ENCODE measurements at places on chromosomes 5 and 9.

DNA sequence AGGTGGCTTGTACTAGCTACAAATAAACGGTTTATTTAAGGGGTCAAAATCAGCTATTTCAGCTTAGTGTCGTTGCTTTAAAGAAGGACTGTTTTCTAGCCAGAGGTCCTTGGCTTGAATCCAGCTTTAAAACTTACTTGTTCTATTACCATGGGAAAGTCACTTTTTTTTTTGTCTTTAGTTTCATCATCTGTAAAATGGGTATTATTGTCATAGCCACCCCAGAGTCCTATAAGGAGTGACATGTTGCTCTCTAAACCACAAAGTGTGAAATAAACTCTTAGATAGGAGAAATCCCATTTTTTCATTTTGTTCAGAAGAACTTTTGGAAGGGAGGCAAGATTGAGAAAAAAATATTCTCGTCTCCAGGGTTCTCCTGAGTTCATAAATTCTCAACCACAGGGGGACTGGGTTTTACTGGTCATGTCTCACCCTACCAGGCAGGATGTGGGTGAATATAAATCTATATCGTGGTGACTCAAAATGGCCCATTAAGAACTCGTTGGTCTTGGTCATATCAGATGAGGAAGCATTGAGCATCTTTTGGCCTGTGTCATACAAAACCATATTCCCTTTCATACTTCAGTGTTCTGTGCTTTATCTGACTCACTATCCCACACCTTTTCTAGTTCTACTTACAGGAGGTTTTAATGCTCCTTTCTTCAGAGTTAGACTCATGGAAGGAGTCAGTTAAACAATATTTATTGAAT lies 202.7 kb upstream of the NR3C1 start:
- no peak for DNase-seq

- no peak for DNase-seq
These were observed 250.6 kb upstream of the MAP3K1 start for GRCh38 chr5:56564541-56565282.

DNA sequence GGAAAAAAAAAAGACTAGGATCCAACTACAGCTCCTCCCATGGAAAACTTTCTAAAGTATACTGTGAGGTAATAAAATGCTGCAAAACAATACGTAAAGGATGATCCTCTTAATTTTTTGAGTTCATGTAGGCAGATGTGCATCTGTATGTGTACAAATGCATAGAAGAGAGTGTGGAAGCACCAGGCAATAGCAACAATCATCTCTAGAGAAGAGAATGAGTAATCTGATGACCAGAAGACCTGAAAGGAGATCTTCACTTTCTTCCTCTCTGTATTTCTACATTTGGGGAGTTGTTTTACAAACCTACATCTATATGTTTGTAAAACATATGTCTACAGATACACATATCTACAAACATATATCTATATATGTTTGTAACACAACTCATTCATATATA lies 29.3 kb upstream of the SPDL1 start:
- DNase-seq = no peak

DNA sequence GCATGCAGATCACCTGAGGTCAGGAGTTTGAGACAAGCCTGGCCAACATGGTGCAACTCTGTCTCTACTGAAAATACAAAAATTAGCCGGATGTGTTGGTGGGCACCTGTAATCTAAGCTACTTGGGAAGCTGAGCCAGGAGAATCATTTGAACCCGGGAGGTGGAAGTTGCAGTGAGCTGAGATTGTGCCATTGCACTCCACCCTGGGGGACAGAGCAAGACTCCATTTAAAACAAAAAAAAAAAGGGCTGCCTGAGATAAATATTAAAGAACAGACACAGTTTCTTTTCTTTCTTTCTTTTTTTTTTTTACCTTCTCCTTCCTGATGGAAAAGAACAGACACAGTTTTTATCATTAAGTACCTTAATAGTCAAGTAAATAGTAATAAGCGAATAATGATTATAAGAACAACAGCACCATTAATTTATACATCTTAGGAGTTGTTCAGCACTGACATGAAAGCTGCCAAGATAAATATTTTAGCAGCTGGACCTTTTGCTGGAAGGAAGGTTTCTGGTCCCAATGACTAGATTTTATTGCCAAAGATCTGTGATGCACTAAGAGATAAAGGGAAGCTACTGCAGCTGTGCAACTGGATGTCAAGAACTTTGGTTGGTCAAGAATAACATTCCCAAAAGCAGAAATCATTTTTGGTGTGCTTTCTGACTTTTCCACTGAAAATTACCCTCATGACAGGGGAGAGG lies 7.0 kb downstream of the CENPP start:
- no peak for DNase-seq

GRCh38 chr5:119341452-119342349 lies 14.1 kb upstream of the TNFAIP8 start:
- no peak for DNase-seq

DNA sequence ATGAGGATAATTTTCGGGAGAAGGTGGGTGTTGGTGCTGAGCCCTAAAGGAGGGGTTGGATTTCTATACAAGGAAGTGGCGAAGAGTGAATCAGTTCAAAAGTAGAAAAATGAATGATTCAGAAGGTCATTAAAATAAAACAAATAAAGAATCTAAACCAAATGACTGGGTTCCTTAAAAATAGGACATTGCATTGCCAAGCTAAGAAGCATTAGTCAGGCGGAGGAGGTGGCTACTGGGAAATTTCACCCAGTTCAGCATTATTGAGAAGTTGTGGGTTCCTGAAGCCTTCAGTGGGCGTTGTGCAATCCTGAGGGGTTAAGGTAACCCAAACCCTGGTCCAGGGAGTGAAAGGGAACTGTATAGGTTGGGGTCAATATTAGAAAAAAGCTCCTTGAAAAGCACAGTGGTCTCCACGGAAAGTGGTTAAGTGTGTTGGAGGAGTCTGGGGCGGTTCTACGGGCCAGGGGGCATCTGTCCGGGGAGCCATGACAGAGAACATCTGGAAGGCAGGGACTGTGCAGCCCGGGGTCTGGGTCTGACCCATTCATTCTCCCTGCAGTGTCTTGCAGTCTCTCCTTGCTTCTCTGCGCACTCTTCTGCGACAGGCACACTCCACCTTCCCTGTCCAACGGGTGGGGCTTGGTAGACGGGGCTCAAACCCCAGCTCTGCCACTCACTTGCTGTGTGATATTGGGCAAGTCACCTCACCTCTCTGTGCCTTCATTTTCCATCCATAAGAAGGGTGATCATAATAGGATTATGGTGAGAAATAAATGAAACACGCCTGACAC lies 27.6 kb upstream of the DUSP1 start:
- no peak for DNase-seq

GRCh38 chr5:36623832-36624231 lies 17.4 kb downstream of the SLC1A3 start:
- no peak for DNase-seq

GRCh38 chr5:170552621-170553115 lies 48.8 kb downstream of the KCNIP1 start:
- no peak for DNase-seq

DNA sequence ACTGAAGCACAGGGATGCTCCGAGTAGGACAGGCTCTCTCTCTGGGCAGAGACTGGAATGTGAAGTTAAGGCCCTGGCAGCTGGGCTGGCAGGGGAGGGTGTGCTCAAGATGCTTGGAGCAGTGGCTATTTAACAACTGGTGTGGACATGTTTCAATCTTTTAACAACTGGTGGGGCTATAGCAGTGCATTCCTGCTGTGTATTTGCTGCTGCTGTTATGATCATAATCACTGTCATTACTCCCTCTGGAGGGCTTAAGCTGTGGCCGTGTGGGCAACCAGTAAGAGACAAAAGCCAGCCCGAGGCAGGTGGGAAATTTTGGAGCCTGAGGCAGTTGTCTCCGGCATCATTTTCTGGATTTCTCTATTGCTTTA lies 33.3 kb upstream of the PTGS1 start:
- DNase-seq = no peak

DNA sequence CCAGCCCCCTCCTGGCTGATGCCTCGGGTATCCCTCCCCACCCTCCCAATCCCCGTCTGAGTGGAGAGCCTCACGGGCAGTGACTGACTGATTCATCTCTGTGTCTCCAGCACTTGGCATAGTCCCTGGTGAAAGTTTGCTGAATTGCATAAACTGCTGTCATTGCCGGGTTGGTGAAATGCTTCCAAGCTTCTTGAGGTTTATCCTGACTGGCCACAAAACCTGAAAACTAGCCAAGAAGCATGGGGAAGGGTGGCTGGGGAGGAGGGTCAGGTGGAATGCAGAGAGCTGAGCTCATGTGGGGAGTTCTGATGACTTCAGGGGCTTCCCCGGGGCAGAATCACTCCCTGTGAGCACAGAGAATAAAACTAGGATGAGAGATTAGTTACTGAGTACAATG lies 56.9 kb upstream of the GGTA1 start:
- DNase-seq = no peak

DNA sequence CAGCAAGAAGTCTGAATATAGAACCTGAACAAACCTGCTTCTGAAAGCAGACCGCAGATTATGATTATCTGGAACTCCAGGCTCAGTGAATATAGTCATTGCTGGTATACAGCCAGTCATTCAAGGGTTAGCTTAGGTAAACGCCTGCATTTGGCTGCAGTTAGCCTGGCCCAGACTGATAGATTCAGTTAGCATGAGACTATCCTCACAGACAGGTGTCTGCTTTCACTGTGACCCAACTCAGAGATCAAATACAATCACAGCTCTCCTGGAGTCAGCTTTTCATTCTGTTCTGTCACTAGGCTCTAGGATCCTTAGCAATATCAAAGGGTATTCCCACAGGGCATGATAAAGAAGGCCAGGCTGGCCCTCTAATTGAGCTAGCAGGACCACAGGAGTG lies 138.6 kb upstream of the PLCXD3 start:
- no peak for DNase-seq

- no peak for DNase-seq
These were observed 126.9 kb downstream of the TLE1 start for GRCh38 chr9:81562231-81563019.

GRCh38 chr5:76724871-76725270 lies 8.9 kb downstream of the F2R start:
- no peak for DNase-seq

- no peak for DNase-seq
These were observed 411.6 kb downstream of the BRINP1 start for GRCh38 chr9:118957585-118957984.

DNA sequence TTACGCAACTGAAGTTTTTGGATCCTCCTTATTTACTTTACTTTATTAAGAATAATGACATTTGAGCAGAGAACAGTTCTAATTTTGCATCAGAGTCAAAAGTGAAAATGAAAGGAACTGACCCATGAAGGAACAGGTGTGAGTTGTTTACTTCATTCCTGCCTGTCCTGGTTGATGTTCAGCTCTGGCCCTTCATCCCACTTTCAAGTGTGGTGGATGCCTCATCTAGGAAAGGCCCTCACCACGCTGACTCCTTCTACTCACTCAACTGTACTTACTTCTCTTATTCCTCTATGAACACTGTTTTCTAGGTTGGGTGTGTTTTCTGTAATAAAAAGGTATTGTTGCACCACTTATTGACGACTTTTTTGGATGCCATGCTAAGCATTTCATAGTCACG lies 61.8 kb upstream of the PLEKHG4B start:
- DNase-seq = no peak

GRCh38 chr9:18606846-18607245 lies 132.9 kb downstream of the ADAMTSL1 start:
- DNase-seq = no peak

- no peak for DNase-seq
These were observed 46.0 kb downstream of the CRB2 start for GRCh38 chr9:123401879-123402513.

DNA sequence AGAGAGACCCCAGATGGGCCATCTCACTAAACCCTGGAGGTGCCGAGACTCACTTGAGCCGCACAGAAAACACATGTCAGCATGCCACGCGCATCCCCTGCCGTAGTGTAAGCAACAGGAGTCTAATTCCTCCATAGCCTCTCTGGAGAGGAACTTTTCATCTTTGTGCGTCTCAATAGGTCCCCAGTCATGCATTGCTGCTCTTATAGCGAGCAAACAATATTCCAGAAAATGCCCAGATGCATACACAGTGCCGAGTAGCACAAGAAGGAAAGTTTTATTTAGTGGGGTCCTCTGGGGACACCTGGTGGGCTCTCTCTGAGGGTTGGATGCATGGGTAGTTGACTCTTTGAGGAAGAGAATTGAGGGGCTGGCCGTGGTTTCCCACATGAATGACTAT lies 97.9 kb upstream of the DAP start:
- DNase-seq = no peak

DNA sequence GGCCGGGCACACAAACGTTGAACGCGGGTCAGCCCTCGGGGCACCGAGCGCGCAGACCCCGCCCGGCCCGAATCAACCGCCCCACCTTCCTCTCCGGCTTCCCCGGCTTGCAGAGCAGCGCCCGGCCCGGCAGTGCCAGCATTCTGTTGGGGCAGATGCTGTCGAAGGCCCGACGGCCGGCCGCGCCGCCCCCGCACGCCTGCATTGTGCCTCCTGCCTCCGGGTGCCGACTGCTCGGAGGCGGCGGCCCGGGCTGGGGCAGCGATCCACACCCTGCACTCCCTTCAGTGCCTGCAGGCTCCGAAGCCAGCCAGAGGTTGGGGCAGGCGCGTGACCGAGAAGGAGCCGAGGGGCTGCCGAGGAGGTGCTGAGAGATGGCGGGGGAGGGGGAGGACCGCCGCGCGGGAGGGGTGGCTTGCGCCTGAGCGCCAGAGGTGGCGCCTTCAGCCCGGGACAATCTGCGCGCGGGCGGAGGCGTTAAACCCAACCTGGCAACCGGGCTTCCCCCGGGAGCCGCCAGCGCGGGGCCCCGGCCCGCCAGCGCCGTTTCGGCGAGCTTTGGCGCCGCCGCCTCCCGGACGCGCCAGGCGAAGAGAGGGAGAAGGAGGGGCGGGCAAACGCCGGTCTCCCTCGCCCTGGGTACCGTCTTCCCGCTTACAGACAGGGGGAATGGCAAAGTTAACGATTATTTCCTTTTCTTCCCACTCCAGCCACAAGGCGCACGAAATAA lies at the start of gene MCIDAS:
Gene MCIDAS (minus strand): TSS at position 382 of the 730 bp plus-strand sequence. CDS start 177 bp downstream, at position 205.
- no peak for DNase-seq
